ENCODE measurements at places on chromosomes 5 and 9.

- no peak for DNase-seq
These were observed 163.6 kb downstream of the SPOCK1 start for GRCh38 chr5:137335493-137335892.

DNA sequence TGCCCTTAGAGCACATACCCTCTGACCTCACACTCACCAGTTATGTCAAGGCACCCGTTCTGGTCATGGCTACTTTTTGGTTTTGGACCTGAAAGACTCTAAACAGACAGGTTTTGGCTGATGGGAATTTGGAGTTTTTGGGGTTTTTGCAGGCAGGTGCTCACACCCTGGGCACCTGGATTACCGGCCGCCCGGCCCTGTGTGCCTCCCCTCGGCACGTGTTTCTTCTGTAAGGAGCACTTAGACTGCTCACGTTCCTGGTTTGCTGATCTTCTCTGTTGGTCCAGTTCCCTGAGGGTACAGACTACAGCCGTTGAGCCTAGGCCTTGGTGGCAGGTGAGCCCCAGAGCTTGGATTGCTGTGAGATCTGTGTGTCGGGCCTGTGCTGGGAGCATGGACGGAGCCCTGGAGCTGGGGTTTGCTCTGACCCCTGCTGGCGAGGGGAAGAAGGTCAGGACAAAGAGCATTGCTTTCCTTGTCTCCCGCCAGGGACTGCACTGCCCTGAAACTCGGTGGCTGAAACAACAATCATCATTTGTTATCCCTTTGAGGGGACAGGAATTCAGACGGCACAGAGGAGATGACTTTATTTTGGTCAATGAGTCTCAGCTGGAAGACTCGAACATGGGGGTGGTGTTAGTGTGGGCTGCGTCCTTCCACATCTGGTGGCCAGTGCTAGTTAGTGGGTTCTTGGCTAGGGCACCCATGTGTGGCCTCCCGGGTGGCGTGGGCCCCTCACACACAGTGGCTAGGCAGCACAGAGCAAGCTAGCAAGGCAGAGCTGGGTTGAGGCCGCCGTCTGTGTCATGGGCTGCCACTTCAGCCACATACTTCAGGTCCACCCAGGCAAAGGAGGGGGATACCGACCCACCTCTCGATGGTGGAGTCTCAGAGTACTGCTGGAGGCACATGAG lies 76.4 kb downstream of the EHMT1 start:
- no peak for DNase-seq

GRCh38 chr9:80555782-80556325 lies 984.1 kb downstream of the TLE4 start:
- no peak for DNase-seq

GRCh38 chr9:70111042-70111602 lies 67.5 kb downstream of the MAMDC2 start:
- peak; percentile 77 for DNase-seq

DNA sequence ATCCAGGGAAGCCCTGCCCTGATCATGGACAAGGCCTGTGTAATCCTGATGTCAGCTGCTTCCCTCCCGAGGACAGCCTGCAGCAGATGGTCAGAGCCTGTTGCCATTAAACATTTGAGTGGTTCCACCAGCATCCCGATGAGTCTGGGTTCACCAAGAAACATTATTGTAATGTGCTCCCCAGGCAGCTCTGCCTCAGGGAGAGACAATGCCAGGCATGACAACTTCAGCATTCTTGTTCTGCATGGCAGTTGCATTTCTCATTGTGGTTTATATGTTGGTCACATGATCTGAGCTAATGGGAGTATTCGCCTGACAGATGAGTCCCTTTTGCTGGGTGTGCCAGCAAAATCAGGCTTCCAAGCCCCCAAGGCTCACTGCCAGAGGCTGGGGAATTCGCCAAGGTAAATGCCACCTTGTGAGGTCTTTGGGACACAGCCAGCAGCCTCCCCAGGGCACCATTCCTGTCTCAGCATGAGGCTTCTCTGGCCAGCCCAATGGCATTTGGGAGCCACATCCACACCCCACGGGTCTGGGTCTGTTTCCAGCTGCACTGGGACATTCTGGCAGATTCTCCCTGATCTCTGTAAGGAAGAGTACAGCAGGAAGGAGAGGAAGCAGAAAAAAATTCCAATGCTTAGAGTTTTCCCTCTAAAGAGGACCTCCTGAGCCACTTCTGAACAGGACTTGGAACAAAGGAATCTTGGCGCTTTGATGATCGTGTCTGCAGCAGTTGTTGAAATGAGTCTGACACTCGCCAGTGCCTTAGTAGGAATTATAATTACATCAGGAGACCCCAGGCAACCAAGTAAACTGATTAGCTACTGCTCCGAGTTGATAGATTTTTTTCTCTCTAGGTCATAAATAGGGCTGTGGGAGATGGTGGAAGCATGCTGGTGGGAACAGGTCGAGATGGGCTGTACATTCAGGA lies 18.7 kb downstream of the KCNIP1 start:
- peak; percentile 60 for DNase-seq

DNA sequence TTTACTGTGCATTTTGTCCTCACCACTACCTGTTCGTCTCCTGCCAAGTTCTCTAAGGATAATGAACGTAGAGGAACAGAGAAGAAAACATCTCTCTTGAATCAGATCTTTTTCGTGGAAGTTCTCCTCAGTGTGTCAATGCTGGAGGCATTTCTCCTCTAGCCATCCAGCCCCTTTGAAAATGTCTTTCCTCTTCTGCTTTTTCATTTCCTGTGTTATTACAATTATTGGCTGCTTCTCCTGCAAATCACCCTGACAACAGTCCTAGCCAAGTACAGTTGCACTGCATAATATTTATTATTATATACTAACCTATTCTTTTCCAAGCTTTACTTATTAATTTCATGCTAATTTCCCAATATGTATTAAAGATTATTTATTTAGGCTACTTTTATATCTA lies 61.8 kb upstream of the TRPM3 start:
- DNase-seq: no peak

DNA sequence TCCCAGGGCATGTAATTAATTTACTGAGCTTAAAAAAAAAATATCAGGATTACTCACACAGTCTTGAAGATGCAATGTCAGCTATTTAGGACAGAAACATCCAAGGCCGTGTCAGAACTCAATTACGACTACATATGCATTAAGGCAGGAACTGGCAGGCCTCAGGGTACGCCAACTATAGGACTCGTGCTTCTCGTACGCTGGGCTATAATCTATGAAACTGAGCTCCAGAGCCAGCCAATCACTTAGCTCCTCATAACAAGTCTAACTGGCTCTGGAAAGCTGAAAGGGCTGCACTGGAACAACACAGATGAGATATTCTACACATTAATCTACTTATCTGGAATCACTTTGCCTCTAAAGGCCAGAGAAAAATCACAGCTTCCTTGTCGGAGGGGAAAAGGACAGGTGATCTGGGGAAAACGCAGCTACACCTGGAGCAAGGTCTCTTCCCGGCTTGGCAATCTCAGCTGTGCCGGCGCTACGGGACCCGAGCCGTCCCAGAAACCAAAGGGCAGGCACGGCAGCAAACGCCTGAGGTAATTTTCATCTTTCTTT lies 212.0 kb downstream of the DEPDC1B start:
- no peak for DNase-seq

- no peak for DNase-seq
These were observed 116.6 kb upstream of the ANKH start for GRCh38 chr5:14988223-14988622.

- DNase-seq: no peak
These were observed 53.9 kb upstream of the TRIM32 start for GRCh38 chr9:116632990-116633838.

DNA sequence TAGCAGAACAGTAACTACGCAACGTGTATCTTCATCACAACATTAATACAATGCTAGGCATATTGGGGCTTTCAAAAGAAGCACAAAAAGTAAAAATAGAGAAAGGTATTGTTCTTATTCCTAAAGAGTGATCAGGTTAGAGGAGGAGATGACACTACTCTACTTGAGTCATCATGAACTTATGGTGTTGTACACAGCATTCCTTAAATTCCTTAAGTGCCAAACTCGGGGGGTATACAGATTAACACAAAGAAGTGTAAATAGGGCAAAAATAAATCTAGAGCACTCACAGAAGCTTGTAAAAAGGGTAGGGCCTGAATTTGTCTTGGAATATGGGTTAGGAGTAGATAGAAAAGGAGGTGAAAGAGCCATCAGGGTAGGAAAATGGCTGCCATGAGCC lies 308.0 kb upstream of the DAP start:
- no peak for DNase-seq

DNA sequence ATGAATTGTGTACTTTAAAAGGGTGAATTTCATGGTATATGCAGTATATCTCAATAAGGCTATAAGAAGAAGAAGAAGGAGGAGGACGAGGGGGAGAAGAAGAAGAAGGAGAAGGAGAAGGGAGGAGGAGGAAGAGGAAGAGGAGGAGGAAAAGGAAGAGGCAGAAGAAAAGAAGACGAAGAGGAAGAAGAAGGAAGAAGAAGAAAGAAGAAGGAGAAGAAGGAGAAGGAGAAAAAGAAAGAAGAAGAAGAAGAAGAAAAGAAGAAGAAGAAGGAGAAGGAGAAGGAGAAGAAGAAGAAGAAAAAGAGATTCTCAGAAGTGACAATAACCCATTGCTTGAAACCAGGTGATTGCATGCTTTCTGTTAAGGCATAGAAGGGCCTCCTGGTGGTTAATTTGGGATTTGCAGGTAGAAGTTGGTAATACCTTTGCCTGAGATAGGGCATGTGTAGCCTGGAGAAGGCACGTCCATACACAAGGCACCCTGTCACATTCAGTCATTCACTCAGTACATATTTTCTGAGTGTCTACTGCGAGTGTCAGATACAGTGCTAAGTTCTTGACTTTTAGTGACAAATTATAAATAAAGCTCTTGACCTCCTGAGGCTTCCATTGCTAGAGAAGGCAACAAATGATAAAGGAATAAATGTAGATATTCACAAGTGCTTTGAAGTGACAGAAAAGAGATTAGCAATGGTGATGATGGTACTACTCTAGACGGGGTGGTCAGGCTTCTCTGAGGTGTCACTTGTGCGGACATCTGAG lies 231.3 kb downstream of the NPR3 start:
- peak; percentile 40 for DNase-seq

GRCh38 chr5:144436007-144436406 lies 265.3 kb downstream of the KCTD16 start:
- no peak for DNase-seq

GRCh38 chr9:134855231-134855899 lies 25.2 kb upstream of the FCN2 start:
- no peak for DNase-seq

- no peak for DNase-seq
These were observed 64.8 kb downstream of the GABRG2 start for GRCh38 chr5:162132348-162132747.

DNA sequence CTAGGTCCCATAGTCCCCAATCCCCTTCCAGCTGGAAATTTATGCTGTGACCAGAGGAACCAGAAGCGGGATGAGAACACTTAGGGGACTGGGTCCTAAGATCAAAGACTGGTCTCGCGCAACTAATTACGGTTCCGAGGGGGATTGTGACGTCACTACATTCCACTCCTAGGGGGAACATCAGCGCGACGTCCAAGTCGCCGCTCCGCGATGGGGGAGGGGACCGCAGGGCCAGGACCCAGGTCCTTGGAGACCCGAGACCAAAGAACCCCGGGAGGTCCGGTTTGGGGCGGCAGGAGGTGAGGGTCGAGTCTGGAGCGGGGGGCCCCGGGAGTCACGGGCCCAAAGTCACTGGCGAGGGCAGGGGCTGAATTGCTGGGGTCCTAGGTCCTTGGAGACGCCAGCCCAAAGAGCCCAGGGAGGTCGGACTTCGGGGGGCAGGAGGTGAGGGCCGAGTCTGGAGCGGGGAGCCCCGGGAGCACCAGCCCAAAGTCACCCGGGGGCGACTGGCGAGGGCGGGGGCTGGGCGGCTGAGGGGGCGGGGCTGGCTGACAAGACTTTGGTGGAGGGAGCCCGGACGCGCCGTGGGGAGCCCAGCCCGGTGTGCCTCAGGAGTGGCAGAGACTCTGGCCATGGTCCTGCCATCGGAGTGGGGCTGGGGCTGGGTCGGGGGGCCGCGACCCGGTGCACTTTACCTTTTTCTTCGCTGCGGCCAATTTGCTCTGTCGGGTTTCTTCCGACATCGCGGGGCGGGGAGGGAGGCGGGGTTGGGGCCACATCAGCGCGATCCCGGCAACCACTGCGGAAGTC lies at the start of gene GOLGA2:
Gene GOLGA2 (minus strand): TSS at position 810 of the 810 bp plus-strand sequence. CDS start 31 bp downstream, at position 779.
- DNase-seq: no peak

GRCh38 chr5:180128671-180129261 lies 57.2 kb upstream of the RNF130 start:
- DNase-seq: no peak
